ENCODE measurements at places on chromosomes 5 and 9. TPM values are rescaled to one million over a fixed set of nuclear protein-coding genes. Genes with fewer than 3 reads are reported as not detected.

Gene TEK
- total RNA-seq, result 3.4 TPM

Gene GFI1B
- not detected for total RNA-seq

Gene PCDHB16
- total RNA-seq, result 1.9 TPM

Gene UBAP2
- total RNA-seq, result 14.9 TPM

Gene RASGRF2
- total RNA-seq, result 2.0 TPM

Gene INSYN2B
- 1.4 TPM for total RNA-seq

Gene NR2F1
- 5.2 TPM for total RNA-seq

Gene PFN3
- not detected for total RNA-seq

Gene HACD4
- 1.7 TPM for total RNA-seq

Gene C1QTNF2
- total RNA-seq, result 3.9 TPM

Gene SMIM27
- 2.8 TPM for total RNA-seq

Gene GFPT2
- 1.1 TPM for total RNA-seq

Gene DMRTA1
- total RNA-seq, result 0.06 TPM

Gene CYSRT1
- 0.87 TPM for total RNA-seq

Gene AQP3
- 0.26 TPM for total RNA-seq

Gene JMY
- total RNA-seq, result 10.0 TPM

Gene ZNF883
- 1.7 TPM for total RNA-seq

Gene IQGAP2
- 1.6 TPM for total RNA-seq

Gene ACTBL2
- total RNA-seq, result not detected

Gene FOXD4L5
- total RNA-seq, result 0.06 TPM

Gene DPP7
- 83.8 TPM for total RNA-seq

Gene MARCOL
- total RNA-seq, result not detected

Gene HK3
- not detected for total RNA-seq

Gene KIF2A
- total RNA-seq, result 53.0 TPM

Gene ESM1
- 406 TPM for total RNA-seq

Gene TLX3
- not detected for total RNA-seq

Gene TMEM174
- not detected for total RNA-seq

Gene SMIM33
- not detected for total RNA-seq

Gene IL3
- not detected for total RNA-seq

Gene TTC23L
- total RNA-seq, result 0.31 TPM

Gene SAPCD2
- 7.7 TPM for total RNA-seq

Gene GAS1
- 5.5 TPM for total RNA-seq

Gene RAI14
- total RNA-seq, result 89.8 TPM

Gene SLC1A1
- 38.7 TPM for total RNA-seq

Gene PCDHA1
- under 0.01 TPM for total RNA-seq

Gene TSSK1B
- 0.13 TPM for total RNA-seq

Gene ADGRD2
- total RNA-seq, result not detected

Gene IL4
- total RNA-seq, result not detected

Gene LECT2
- total RNA-seq, result not detected

Gene MLANA
- total RNA-seq, result not detected

Gene VCAN
- 3,471 TPM for total RNA-seq

Gene TXN
- 317 TPM for total RNA-seq

Gene AK8
- 0.40 TPM for total RNA-seq

Gene GARIN3
- not detected for total RNA-seq

Gene MEIKIN
- total RNA-seq, result 0.06 TPM

Gene PRDM9
- total RNA-seq, result not detected

Gene PCDHB15
- 0.56 TPM for total RNA-seq
